Osteocyte (in vitro differentiated cells): ENCODE measurements at places on chromosomes 13 and 19. TPM values are rescaled to one million over a fixed set of nuclear protein-coding genes. Genes with fewer than 3 reads are reported as not detected.

- DNase-seq, result no peak
- no peaks in the 10 kb centered on the region for H3K4me1 ChIP-seq
- H3K4me3 ChIP-seq, result no peak overlapping the region
- H3K36me3 ChIP-seq, result no peaks in the 10 kb centered on the region
Measured at GRCh38 chr19:32104153-32104849, 241.1 kb upstream of the ZNF507 start.

Gene CYP2F1
- total RNA-seq, result not detected in 2 replicates

Gene PLA2G4C
- 4.8 and 5.5 TPM in 2 replicates for total RNA-seq

Gene MEIOSIN
- not detected in 2 replicates for total RNA-seq

DNA sequence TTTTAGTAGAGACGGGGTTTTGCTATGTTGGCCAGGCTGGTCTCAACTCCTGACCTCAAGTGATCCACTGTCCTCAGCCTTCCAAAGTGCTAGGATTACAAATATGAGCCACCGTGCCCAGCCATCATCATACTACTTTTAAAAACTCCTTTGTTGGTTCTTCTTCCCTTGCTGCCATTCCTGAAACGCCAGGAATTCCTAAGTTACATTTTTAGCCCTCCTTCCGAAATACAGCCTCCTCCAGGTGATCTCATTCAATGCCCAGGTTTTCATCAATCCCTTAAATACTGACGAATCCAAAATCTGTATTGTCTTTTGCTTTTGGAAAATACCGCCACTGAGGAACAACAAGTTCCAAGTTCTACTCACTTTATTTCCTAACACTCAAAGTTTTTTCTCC lies 25.3 kb upstream of the EBPL start:
- H3K36me3 ChIP-seq, result peaks cover 58% of the 10 kb centered on the region
- no peaks in the 10 kb centered on the region for H3K27me3 ChIP-seq
- H3K4me3 ChIP-seq, result no peak overlapping the region
- no peak for DNase-seq

GRCh38 chr13:23455401-23456185 lies 22.1 kb upstream of the SACS start:
- H3K4me1 ChIP-seq, result peaks cover under 1% of the 10 kb centered on the region
- H3K27ac ChIP-seq, result no peak overlapping the region
- no peak for DNase-seq

DNA sequence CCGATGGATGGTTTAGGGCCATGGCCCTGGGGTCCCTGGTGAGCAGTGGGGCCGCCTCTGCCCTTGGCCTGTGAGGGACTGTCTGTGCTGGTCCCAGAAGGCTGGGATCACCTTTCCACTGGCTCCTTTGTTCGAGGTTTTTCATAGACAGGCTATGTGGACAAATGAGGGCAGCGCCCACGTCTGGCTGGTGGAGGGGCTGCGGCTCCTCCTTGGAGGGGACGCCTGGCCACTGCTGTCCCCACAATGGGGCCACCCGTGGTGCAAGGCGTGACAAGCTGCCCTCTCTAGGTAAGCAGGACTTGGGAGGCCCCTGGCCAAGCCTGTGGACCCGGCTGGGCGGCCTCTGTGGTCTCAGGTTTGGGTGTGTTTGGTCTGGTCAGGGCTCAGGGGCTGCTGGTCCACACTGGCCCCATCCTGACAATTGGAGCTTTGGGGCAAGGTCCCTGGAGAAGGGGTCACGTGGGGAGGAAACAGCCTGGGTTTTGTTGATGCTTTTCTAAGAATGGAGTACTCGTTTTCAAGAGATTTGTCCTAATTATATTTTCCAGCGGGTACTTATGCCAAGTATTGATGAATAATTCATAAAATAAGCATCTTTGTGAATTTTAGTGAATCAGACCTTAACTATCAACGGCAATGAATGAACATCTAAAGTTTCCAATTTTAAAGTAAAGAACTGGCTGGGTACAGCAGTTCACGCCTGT lies 33.3 kb downstream of the MCF2L start:
- H3K27ac ChIP-seq, result no peak overlapping the region
- H3K4me1 ChIP-seq, result peaks cover 15% of the 10 kb centered on the region
- peaks cover 7% of the 10 kb centered on the region for H3K27me3 ChIP-seq
- peak overlapping the region; percentile 51 for H3K4me3 ChIP-seq

- H3K27me3 ChIP-seq, result no peaks in the 10 kb centered on the region
- no peak overlapping the region for H3K4me3 ChIP-seq
- H3K27ac ChIP-seq, result no peak overlapping the region
- no peak for DNase-seq
- no peaks in the 10 kb centered on the region for H3K36me3 ChIP-seq
Measured at GRCh38 chr13:63351533-63351932, 1935.9 kb upstream of the PCDH20 start.

DNA sequence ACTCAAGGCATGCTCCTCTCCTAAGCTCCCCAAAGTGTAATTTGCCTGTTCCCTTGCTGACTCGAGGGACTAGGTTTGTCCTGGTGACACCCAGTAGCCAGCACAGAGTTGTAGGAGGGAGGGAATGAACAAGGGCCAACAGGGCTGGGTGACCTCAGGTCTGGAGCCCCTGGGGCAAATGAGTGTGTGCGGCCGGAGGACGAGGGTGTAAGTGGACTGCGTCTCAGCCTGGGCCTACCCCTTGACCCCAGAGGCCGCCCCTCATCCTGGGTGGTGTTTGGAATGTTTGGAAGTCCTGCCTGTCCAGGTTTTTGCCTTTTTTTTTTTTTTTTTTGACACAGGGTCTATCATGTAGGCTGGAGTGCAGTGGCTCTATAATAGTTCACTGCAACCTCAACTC lies 1.3 kb upstream of the ZNF653 start:
- H3K36me3 ChIP-seq, result peaks cover 2% of the 10 kb centered on the region
- no peak overlapping the region for H3K27ac ChIP-seq
- H3K4me1 ChIP-seq, result peaks cover 19% of the 10 kb centered on the region

- H3K27ac ChIP-seq, result no peak overlapping the region
- H3K36me3 ChIP-seq, result no peaks in the 10 kb centered on the region
- H3K4me3 ChIP-seq, result no peak overlapping the region
- H3K4me1 ChIP-seq, result peaks cover 33% of the 10 kb centered on the region
Measured at GRCh38 chr13:41558781-41559560, 101.6 kb downstream of the RGCC start.

Gene CD320
- total RNA-seq, result 41.9 and 44.5 TPM in 2 replicates

- H3K36me3 ChIP-seq, result no peaks in the 10 kb centered on the region
- no peak for DNase-seq
- H3K4me1 ChIP-seq, result no peaks in the 10 kb centered on the region
- no peaks in the 10 kb centered on the region for H3K27me3 ChIP-seq
- H3K27ac ChIP-seq, result no peak overlapping the region
- H3K4me3 ChIP-seq, result no peak overlapping the region
Measured at GRCh38 chr13:83710133-83710515, 172.2 kb downstream of the SLITRK1 start.

DNA sequence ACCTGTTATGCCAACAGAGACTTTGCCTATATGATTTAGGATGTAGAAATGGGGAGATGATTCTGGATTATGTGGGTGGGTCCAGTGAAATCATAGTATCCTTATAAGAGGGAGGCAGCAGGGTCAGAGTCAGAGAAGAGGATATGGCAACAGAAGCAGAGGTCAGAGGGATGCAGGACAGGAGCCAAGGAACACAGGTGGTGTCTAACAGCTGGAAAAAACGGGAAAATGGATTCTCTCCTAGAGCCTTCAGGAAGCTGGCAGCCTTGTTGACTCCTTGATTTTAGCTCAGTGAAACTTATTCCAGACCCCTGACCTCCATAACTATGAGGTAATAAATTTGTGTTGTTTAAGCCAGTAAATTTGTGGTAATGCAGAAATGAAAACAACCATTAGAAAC lies 28.8 kb upstream of the OXGR1 start:
- no peak overlapping the region for H3K4me3 ChIP-seq
- DNase-seq, result no peak
- H3K27me3 ChIP-seq, result peaks cover 8% of the 10 kb centered on the region
- no peak overlapping the region for H3K27ac ChIP-seq

Gene UHRF1
- 20.2 and 20.7 TPM in 2 replicates for total RNA-seq

DNA sequence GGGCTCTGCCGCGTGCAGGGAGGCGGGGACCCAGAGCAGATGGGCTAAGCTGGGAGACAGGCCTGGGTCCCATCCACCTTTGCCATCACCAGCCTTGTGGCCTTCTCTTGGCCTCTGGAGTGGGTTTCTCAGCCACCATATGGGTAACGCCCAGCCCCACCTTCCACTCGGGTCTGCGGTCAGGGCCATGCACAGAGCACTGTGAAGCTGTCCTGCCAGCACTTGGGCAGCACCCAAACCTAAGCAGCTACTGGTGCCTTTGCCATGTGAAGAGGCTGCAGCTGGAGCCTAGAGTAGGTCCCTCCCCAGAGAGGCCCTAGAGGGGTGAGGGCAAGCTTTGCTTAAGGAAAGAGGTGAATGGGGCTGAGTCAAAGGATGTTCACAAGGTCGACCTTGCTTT lies 24.1 kb upstream of the NPAS1 start:
- no peak overlapping the region for H3K4me3 ChIP-seq
- no peaks in the 10 kb centered on the region for H3K27me3 ChIP-seq
- peaks cover 28% of the 10 kb centered on the region for H3K36me3 ChIP-seq
- H3K27ac ChIP-seq, result no peak overlapping the region
- H3K4me1 ChIP-seq, result peaks cover 11% of the 10 kb centered on the region
- no peak for DNase-seq

- no peaks in the 10 kb centered on the region for H3K27me3 ChIP-seq
- peak overlapping the region; percentile 90 for H3K27ac ChIP-seq
- DNase-seq, result no peak
- no peaks in the 10 kb centered on the region for H3K36me3 ChIP-seq
- H3K4me1 ChIP-seq, result peaks cover 70% of the 10 kb centered on the region
Measured at GRCh38 chr13:106104281-106104901, 431.1 kb downstream of the EFNB2 start.

- no peaks in the 10 kb centered on the region for H3K27me3 ChIP-seq
- no peaks in the 10 kb centered on the region for H3K36me3 ChIP-seq
- H3K4me1 ChIP-seq, result no peaks in the 10 kb centered on the region
- no peak overlapping the region for H3K4me3 ChIP-seq
- H3K27ac ChIP-seq, result no peak overlapping the region
Measured at GRCh38 chr13:104114101-104114500, 1047.9 kb upstream of the SLC10A2 start.

Gene GPR108
- 45.4 and 51.5 TPM in 2 replicates for total RNA-seq

Gene NALCN
- total RNA-seq, result 58.3 and 58.8 TPM in 2 replicates

GRCh38 chr13:95049772-95050171 lies 251.5 kb downstream of the ABCC4 start:
- H3K27me3 ChIP-seq, result no peaks in the 10 kb centered on the region
- H3K36me3 ChIP-seq, result no peaks in the 10 kb centered on the region
- no peak overlapping the region for H3K4me3 ChIP-seq
- H3K4me1 ChIP-seq, result no peaks in the 10 kb centered on the region
- DNase-seq, result no peak

Gene ZNF283
- total RNA-seq, result 9.8 and 11.5 TPM in 2 replicates

GRCh38 chr19:6674868-6675305 lies 4.9 kb upstream of the TNFSF14 start:
- peaks cover 12% of the 10 kb centered on the region for H3K4me1 ChIP-seq
- H3K27ac ChIP-seq, result no peak overlapping the region
- no peaks in the 10 kb centered on the region for H3K27me3 ChIP-seq
- DNase-seq, result no peak
- no peaks in the 10 kb centered on the region for H3K36me3 ChIP-seq

DNA sequence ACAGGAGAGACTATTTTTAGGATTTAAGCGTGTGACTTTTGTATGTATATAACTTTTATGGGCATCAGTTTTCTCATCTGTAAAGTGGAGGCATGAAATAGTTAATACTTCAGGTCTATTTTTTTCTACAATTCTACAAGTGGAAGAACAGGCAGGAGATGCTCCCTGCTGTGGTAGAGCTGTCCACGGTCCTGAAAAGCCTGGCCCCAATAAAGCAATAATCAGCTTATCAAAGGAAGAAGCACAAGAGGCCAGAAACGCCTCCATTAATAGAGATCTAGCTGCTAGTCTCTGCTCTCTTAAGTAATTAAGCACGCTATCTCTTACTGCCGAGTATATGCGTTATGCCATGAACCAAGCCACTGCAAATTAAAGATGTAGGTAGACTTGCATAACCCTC lies 28.0 kb upstream of the WASF3 start:
- H3K27me3 ChIP-seq, result peaks cover 27% of the 10 kb centered on the region
- H3K4me3 ChIP-seq, result no peak overlapping the region
- H3K36me3 ChIP-seq, result no peaks in the 10 kb centered on the region
- no peak for DNase-seq
- H3K27ac ChIP-seq, result no peak overlapping the region
- H3K4me1 ChIP-seq, result no peaks in the 10 kb centered on the region

GRCh38 chr19:17429641-17430113 lies 9.8 kb downstream of the MVB12A start:
- no peaks in the 10 kb centered on the region for H3K36me3 ChIP-seq
- H3K27me3 ChIP-seq, result no peaks in the 10 kb centered on the region
- no peak overlapping the region for H3K4me3 ChIP-seq
- H3K4me1 ChIP-seq, result peaks cover 5% of the 10 kb centered on the region
